Kidney (tissue), 22 donors: ENCODE measurements at places on chromosomes 13 and 19. TPM values are rescaled to one million over a fixed set of nuclear protein-coding genes. Genes with fewer than 3 reads are reported as not detected.

LCP1 gene
- total RNA-seq: 73.5 TPM

ZNF497 gene
- 5.0 TPM for total RNA-seq

HSPB6 gene
- total RNA-seq: 64.3 TPM

HNRNPA1L2 gene
- total RNA-seq: 9.3 TPM

ZNF543 gene
- total RNA-seq: 10.2 TPM

OR10H2 gene
- not detected for total RNA-seq

CBY2 gene
- total RNA-seq: 0.22 TPM

OR7A10 gene
- total RNA-seq: not detected

CCDC8 gene
- total RNA-seq: 18.9 TPM

ZNF468 gene
- total RNA-seq: 21.1 TPM

FGF14 gene
- 3.3 TPM for total RNA-seq

ZNF90 gene
- 4.7 TPM for total RNA-seq

F10 gene
- 5.1 TPM for total RNA-seq

- peak; percentile 48 for DNase-seq
Measured at GRCh38 chr19:19452243-19453124, 47.0 kb downstream of the GATAD2A start.

GRCh38 chr13:20369886-20370361, 137.8 kb upstream of the GJB6 start:
- no peak for DNase-seq

DNA sequence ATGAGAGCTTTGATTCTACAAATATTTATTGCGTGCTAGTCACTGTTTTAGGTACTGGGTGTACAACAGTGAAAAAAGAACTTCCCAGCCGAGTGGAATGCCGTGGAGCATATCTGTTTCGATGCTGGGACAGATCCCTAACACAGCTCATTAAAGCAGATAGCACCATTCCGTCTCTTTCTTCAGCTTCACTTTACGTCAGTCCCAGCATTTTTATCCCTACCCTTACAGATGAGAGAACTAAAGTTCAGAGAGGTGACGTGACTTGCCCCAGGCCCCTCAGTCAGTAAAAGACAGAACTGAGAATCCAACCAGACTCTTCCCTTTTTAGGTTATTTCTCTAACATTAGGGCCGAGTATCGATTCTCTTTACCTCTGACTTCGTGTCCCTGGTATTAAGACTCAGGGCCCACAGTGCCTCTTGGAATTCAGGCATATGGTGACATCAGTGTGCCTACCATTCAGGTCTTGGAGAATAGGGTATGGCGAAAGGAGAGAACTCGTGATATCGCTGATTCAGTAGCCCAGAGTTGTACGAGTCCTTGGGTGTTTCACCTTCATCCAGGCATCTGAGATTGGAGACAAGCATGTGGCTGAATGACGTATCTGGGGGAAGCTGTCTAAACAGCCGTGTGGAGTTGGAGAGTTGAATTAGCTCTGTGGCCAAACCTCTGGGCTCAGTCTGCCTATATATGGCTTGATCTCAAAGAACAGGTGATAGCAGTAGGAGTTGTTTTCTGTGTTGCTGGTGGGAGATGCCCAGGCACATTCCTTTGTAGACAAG, 27.1 kb downstream of the ACTN4 start:
- peak; percentile 60 for DNase-seq

DNA sequence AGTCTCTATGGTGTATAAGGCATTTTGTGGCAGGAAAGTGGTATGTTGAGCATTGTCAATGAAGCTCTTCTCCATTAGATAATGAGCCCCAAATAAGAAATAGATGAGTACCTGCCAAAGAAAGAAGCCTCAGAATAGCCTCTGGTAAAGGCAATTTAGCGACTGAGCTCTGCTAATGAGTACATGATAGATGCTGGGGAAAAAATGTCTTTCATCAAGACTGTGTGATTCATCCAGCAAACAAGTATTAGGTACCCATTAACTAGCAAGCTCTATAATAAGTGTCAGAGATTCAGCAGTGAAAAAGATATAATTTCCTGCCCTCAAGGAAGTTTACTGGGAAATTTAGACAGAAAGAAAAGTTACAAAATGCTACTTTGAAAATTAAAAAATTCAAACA, 294.6 kb downstream of the ITGBL1 start:
- no peak for DNase-seq

DNA sequence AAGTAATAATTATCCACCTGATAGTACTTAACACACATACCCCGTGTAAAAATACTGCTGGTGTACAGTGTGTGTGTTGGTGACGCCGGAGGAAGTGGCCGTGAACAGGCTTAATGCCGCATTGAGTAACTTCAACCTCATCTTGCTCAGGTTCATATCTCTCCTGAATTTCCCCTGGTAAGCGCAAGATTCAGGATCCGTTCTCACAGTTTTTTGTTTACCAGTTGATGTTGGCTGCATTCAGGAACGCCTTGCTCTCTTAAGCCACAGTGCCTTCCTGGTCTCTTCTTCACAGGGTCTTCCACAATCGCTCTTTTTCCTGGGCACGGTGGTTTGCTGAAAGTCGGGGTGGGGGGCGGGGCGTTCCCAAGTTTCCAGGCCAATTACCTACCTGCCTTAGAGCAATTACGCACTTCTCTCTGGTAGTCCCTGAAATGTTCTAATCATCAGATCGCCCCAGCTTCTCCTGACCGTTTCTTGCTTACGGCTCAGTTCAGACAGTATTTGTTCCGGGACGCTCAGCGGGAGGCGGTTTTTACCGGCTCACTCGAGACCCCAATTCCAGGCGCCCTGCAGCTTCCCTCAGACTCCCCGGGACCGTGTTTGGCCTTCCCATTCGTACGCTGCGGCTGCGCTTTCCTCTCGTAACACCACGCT, 706 bp upstream of the DNAJC3 start:
- peak; percentile 53 for DNase-seq

GRCh38 chr19:5935473-5936291, 21.6 kb downstream of the CAPS start:
- no peak for DNase-seq

- DNase-seq: no peak
Measured at GRCh38 chr13:62125451-62125850, 709.8 kb upstream of the PCDH20 start.

DNA sequence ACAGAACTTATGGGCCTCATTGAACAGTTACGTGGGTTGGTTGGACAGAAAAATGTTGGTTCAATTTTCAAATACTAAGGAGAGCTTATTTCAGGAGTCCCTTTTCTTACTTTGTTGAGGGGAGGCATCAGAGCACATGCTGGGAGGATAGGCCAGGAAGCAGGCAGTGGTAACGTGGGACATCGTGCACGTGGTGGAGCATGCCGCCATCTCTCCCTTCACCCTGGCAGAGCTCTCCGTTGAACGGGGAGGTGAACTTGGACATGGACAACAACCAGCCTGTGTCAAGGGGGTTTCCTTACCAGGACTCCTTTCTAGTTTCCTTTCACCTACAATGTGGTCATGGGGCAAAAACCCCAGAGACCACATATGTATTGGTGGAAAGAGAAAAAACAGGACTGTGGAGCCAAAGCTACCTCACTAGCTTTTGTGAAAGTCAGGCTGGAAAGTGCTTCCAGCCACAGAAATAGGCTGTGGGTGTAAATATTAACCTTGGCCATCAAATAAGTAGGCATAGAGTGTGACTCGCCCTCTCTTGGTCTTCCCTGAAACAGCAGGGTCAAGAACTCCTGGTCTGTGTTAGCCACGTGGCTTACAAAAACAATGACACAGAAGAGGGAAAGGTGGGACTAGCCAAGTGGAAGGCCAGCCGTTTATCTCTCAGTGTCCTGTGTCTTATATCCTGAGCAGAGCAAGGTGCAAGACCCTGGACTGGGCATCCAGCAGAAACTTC, 14.4 kb downstream of the MICOS13 start:
- DNase-seq: no peak

DNA sequence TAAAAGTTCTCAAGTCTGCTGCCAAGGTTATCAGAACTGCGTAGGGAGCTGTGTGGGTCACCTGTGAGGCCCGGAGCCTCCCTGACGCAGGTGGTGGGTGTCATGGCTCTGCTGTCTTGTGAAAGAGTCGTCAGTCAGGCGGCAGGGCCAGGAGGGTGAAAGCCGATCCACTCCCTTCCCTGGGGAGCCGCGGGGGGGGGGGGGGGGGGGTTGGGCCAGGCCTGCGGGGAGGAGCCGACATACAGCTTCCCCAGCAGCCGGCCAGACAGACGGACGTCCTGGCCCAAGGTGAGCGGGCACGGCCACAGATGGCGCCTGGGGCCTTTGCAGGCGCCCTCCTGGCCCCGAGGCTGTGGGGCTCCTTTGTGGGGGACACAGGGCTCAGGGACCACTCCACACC, 12.4 kb downstream of the SBNO2 start:
- DNase-seq: no peak

GRCh38 chr19:51341976-51342580, at the start of gene VSIG10L:
TSS of gene VSIG10L (minus strand) at chr19:51342139. CDS start at chr19:51342124, 15 bp downstream.
- no peak for DNase-seq

DNA sequence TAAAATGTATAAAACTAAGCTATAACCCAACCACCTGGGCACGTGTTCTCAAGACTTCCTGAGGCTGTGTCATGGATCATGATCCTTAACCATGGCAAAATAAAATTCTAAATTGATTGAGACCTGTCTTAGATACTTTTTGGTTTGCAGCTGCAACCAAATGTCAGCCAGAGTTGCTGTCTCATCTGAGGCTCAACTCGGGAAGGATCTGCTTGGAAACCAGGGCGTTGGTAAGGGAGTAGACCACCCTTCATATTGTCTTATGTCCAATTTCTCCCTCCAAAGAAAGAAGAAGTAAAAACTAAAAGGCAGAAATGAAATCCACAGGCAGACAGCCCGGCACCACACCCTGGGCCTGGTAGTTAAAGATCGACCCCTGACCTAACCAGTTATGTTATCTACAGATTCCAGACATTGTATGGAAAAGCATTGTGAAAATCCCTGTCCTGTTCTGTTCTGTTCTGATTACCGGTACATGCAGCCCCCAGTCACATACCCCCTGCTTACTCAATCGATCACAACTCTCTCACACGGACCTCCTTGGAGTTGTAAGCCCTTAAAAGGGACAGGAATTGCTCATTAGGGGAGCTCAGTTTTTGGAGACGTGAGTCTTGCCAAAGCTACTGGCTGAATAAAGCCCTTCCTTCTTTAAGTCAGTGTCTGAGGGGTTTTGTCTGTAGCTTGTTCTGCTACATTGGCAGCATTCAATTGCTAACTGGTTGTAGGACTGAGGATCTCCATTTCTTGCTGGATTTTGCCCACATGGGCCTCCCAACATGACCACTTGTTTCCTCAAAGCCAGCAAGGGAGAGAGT, 22.9 kb upstream of the IGSF23 start:
- no peak for DNase-seq

GRCh38 chr19:50512999-50513745, 541 bp downstream of the ASPDH start:
- DNase-seq: no peak

- DNase-seq: no peak
Measured at GRCh38 chr19:39146091-39146490, 20.5 kb downstream of the PAK4 start.
